ENCODE measurements at places on chromosomes 12 and 14. TPM values are rescaled to one million over a fixed set of nuclear protein-coding genes. Genes with fewer than 3 reads are reported as not detected.

GRCh38 chr14:79496701-79497100 lies 714.6 kb downstream of the DIO2 start:
- no peak for DNase-seq

DNA sequence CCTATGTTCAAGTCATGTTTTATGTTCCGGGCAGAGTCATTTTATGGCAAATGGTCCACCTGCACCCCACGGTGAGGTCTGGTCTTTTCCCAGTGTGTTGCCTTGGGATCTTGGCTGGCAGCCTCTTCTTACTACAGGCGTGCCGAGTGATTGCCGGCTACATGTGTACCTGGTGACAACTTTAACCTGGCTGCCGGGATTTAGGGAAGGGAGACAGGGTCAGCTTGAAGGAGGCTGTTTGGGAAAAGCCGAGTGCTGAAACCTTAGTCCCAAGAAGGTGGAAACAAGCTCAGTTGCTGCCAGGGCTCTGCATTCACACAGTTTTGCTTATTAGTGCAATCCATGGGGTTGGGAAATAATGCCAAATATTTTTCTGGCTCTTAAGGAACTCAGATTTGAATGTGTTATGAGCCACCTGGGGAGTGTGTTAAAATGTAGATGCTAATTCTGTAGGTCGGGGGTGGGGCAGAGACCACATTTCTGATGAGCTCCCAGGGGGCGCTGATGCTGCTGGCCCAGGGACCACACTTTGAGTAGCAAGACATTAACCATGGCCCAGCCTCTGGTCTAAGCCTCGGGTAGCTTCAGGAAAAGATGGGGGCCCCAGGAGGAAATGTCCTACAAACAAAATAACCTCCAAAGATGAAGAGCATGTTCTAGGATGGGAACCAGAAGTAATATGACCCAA lies 179.6 kb downstream of the TBX5 start:
- peak; percentile 11 for DNase-seq

- DNase-seq: no peak
These were observed 394.4 kb downstream of the PCNX1 start for GRCh38 chr14:71301611-71302010.

GRCh38 chr14:100419856-100420255 lies 96.7 kb downstream of the SLC25A47 start:
- DNase-seq: no peak

GRCh38 chr12:71124835-71125460 lies 32.9 kb downstream of the TSPAN8 start:
- no peak for DNase-seq

DNA sequence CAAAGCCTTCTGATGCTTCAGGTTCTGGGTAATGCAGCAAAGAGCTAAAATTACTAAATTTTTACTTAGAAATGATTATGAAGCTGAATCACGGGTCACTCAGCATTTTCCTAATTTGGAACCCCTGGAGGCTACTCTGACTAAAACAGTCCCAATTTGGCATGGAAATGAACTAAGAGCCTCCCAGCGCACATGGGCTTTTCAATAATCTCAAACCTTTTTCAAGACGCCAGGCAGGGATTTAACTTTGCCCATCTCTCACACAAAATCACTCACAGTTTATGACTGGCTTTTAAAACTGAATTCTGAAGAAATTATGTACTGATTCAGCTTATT lies 68.3 kb downstream of the LLPH start:
- no peak for DNase-seq

DNA sequence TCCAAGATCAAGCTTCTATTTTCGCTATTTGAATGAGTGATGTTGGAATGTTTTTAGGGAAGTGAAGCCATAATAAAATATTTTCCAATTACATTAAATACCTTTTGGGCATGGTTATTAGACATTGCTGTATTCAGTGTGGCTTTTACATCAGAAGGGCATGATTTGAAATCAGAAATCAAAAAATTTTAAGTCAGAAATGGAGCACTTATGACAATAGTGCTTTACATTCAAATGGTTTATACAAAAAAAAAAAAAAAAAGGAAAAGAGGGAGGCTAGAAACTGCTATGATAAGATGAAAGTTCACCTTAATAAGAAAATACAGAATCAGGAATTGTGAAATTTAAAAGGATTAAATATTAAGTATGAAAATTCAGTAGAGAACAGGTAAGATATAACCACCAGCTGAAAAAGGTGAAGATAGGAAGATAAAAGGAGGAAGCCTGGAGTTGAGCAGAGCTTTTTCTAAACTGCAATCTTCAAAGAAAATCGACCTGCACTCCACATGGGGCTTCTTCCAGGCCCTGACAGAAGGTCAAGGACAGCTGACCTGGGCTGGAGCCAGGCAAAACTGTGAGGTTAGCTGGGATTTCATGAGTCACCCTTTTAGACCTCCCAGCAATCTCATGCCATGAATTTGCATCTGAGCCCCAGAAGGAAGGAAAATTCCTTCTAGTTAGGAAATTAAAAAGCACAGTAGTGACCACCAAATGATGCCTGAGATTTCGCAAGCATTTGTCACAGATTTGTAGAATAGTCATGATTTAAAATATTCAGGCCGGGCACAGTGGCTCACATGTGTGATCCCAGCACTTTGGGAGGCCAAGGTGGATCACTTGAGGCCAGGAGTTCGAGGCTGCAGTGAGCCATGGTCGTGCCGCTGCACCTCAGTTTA lies 23.4 kb upstream of the BMP4 start:
- peak; percentile 78 for DNase-seq

DNA sequence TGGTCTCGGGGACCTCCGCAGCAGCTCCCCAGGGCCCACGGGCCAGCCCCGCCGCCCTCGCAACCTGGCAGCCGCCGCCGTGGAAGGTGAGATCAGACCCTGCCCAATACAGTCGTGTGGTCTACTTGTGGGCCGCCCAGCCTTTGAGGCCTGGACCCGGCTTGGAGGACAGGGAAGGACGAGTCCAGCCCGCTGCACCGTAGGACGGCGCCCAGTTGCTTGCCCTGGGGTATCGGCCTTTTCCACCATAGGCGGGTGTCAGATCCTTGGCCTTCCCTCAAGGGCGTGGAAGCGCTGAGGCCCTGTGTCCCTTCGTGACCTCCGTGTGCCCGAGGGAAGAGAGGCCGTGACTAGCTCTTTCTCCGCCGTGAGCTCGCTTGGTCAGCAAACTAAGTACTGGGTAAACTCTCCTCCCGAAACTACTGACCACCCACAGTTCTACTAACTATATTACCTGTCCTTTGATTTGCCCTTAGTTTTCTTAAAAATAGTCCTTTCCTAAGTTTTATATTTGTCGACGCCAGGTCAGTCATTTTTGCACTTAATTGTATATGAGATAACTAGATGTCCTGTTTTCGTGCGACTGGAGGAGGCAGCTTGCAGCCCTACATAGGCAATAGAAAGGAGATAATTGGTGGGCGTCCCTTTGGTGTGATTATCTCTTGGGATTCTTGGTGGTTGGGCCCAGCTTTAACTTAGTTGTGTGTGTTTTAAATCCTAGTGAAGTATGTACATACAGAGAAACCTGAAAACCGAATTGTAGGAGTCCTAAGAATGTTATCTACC lies 757 bp downstream of the SLC25A3 start:
- DNase-seq: peak; percentile 45

DNA sequence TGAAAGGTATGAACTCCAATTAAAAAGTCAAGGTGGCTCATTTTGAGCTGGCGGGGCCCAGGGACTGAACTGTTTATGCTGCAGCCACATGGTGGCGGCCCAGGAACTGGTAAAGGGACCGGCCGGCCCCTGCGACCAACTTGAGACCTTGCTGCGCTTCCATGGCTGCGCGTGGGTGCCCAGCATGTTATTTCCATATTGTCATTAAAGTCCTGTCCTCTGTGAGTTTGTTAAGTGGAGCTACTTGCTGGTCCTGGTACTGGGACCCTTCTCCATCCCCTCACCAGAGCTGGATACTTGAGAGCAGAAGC lies 62.3 kb downstream of the BEGAIN start:
- DNase-seq: no peak

The TAS2R8 gene
- polyA plus RNA-seq: not detected

The PTPRB gene
- polyA plus RNA-seq: not detected
